ENCODE measurements at places on chromosomes 1 and 21.

- DNase-seq, result no peak
These were observed 43.1 kb downstream of the AGPAT3 start for GRCh38 chr21:43908167-43908566.

- DNase-seq, result no peak
These were observed 30.2 kb upstream of the RUNX3 start for GRCh38 chr1:24960071-24960801.

DNA sequence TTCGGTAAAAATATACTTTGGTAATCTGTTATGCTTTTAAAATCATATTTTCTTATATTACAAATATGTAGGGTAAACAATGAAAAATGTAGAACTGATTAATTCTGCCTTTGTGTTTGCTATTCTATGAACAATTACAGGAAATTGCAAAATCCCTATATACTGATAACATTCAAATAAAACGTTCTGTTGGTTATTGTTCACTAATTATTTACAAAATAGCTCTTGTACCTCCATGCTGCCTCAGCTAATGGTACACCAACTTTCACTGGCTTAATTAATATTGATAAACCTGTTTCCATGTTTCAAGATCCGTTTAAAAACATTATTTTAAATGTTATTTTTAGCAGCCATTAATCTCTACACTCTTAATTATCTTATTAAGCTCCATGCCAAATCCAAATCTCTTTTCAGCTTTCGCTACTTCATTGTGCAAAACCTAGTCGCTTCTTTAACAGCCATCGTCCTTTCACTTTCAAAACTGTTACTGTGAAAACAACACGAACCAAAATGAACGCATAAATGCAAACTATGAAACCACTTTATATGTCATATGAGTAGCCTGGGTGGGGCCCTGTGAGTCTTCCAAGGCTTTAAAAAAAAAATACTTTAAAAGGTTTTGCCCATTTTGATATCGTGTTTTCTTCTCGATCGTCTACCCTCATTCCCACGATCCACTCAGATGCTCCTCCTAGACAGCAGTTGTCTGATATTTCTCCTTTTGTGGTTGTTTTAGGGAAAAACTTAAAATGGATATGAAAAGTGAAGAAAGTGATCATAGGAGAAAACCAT lies 807.1 kb downstream of the USP25 start:
- DNase-seq, result no peak

- no peak for DNase-seq
These were observed 94.4 kb upstream of the FGGY start for GRCh38 chr1:59202455-59202854.

GRCh38 chr1:99672530-99673213 lies 26.8 kb downstream of the PALMD start:
- no peak for DNase-seq

DNA sequence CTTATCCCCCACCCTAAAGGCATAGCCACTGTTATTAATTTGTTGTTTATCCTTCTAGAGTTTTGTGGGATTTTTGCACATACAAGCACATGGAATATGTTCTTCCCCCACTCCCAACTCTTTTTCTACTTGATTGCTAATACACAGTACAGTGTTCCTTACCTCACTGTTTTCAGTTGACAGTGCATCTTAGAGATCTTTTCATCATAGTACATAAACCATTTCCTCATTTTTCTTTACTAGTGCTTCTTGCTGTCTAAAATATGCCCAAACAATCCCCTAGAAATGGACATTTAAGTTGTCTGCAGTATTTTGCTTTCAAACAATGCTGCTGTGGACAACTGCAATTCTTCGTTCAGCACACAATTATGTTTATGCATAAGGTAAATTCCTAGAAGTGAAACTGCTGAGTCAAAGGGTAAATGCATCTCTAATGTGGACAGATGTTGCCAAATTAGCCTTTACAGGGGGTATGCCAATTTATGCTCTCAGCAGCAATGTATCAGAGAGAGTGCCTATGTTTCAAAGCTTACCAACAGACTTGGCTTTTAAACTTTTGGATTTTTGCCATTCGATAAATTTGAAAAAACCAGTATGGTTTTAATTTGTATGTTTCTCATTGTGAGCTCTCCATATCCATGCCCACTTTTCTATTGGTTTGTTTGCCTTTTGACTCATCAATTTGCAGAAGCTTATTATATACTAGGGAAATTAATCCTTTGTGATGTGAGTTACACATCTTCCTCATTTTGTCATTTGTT lies 132.6 kb downstream of the MRPS6 start:
- no peak for DNase-seq

DNA sequence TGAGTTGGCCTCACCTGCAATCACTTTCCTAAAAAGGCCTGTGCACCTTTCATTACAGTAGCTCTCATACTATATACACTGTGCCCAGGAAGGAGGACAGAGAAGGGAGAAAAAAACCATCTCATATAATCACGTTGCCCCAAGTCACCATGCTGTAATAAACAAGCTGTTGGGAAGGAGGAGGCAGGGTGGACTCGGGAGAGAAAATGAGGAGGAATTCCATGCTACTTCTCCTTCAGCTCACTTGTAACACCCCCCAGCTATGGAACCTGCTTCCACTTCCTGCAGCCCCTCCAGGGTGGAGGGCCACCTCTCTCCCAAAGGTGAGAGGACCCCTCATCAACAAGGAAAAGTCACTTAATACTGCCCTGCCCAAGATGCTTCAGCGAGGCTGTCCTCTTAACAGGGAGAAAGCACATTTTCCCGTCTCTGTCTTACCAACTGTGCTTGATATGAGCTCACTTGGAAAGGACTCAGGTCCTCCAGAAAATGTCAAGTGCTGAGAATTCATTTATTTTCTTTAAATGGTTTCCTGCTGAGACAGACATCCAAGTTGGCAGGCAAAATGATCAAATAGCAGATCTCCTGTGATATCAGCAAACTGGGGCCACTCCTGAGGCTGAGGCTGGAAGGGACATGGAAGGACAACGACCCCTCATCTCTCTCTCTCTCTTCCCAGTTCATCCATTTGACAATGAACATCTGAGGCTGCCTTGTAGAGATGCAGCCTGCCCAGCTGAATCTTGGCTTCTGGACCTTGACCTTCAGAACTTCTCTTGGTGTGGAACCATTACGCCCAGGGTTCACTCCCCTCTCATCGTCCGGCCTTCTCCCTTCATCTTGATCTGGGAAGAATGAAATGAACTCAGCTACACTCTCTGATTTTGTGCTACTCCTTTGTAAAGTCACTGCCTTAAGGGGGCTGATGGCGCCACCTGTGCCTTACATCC lies 54.0 kb downstream of the CAPN9 start:
- no peak for DNase-seq

Measured in glutamatergic neuron (in vitro differentiated cells).